Gastrocnemius medialis (tissue), 4 donors: ENCODE measurements at places on chromosomes 5 and 9. TPM values are rescaled to one million over a fixed set of nuclear protein-coding genes. Genes with fewer than 3 reads are reported as not detected.

YIPF5 gene
- 15.5 TPM for total RNA-seq

ABLIM3 gene
- 72.6 TPM for total RNA-seq

N4BP3 gene
- 1.6 TPM for total RNA-seq

TXNDC15 gene
- total RNA-seq, result 72.4 TPM

RAI14 gene
- 1.1 TPM for total RNA-seq

KCNT1 gene
- total RNA-seq, result 8.7 TPM

SARDH gene
- 0.67 TPM for total RNA-seq

FREM1 gene
- 3.3 TPM for total RNA-seq
